ENCODE measurements at places on chromosomes 11 and 22.

DNA sequence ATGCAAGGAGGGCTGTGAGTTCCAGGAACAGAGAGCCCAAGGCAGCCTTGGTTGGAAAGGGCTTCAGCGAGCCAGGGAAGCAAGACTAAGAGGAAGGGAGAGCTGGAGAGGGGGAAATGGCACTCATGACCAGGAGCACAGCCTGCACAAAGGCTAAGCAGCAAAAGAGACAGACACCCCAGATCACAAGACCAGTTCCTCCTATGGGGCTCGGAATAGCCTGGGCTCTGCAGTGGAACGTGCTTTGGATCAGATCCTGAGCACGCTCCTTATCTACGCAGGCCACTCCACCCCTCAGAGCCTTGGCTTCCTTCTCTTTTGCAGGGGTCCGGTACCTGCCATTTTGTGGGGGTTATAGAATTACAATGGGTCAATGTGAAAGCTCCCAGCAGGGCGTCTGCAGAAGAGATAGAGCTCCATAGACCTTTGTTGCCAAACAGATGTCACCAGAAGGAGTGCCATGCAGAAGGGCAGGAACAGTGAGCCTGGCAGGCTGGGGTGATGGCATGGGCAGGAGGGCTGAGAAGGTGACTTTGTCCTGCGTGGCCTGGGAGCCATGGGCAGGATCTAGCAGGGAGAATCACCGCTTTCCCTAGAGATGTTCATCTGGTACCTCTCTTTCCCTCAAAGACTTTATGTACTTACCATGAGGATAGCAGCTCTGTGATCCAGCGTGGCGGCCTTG is 33.8 kb downstream of the ZC3H7B start:
- DNase-seq, result no peak

GRCh38 chr11:133525976-133526375 is 6.3 kb downstream of the OPCML start:
- no peak for DNase-seq

GRCh38 chr11:1105183-1105565 is 30.5 kb downstream of the MUC2 start:
- no peak for DNase-seq

GRCh38 chr11:125129316-125129993 is 18.0 kb upstream of the TMEM218 start:
- DNase-seq, result no peak

DNA sequence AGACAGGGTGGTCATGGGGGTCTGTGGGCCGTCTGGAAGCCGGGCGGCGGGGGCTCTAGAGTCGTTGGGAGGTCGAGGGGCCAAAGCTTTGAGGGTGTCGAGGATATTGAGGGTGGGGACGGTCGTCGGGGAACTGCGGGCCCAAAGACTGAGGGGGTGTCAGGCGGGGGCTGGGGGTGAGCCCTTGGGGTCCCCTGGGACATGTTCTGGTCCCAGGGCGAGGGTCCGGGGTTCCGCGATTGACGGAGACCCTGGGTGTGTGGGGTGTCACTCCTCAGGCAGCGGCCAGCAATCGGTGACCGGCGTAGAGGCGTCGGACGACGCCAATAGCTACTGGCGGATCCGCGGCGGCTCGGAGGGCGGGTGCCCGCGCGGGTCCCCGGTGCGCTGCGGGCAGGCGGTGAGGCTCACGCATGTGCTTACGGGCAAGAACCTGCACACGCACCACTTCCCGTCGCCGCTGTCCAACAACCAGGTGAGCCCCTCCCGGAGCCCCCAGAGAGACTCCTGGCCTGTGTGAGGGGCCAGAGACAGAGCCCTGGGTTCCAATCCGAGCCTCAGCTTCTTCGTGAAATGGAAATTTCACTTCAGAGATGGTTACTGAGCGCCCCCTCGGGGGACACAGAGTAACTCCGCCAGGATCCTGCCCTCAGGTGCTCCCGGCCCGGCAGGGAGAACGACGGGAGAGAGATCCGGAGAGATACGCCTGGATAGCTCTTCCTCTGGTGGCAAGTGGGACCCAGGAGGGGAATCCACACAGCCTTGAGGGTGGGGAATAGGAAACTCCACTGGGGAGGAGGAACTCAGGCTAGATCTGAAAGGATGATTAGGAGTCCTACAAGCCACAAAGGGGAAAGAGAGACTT is 714 bp downstream of the SDF2L1 start:
- DNase-seq, result no peak

DNA sequence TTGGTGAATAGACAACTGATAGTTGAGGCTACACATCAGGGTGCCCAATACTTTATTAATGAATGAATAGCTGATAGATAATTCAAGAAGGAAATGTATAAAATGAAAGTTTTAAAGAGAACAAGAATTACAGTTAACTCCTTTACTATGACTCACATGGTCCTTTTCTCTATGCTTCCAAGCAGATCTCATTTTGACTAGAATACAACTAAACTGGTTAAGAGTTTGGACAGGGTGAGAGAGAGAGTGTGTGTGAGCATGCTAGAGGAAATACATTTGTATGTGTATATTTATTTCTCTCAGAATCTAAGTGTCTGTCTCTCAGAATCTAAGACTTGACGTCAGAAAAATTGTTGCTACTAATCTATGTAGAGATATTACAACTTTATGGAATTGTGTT is 66.7 kb downstream of the SIK2 start:
- DNase-seq, result no peak

DNA sequence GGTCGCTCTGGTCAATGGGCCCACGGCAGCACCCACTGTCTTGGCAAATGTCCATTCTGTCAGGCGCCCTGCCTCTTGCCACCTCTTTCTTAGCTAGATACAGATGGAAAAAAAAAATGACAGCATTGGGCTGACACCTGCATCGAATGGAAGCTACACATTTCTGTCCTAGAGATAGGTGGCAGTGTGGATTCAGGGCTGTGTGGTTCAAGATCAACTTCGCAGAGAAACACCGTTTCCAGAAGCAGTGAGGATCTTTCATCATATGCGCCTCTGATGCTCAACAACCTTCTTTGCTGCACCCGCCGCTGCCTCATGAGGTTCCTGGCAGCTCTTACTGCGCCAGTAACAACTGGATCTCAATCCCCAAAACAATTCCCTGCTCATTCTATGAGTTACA is 236.3 kb downstream of the KIRREL3 start:
- no peak for DNase-seq

DNA sequence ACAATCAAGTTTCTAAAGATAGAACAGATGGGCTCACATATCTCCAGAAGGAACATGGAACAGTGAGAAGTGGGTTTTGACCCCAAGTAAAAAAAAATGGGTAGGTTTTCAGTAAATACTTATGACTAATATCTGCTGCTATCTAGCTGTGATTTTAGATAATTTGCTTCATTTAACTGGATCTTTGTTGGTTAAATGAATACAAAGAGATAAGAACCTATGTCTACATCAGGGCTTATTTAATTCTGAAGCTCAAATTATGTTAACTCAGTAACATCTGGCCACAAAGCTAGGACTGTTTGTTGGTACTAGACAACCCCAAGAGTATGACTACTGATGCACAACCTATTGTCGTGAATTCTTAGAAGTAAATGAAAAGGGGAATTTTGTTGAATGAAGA is 144.4 kb upstream of the SESN3 start:
- DNase-seq, result no peak

DNA sequence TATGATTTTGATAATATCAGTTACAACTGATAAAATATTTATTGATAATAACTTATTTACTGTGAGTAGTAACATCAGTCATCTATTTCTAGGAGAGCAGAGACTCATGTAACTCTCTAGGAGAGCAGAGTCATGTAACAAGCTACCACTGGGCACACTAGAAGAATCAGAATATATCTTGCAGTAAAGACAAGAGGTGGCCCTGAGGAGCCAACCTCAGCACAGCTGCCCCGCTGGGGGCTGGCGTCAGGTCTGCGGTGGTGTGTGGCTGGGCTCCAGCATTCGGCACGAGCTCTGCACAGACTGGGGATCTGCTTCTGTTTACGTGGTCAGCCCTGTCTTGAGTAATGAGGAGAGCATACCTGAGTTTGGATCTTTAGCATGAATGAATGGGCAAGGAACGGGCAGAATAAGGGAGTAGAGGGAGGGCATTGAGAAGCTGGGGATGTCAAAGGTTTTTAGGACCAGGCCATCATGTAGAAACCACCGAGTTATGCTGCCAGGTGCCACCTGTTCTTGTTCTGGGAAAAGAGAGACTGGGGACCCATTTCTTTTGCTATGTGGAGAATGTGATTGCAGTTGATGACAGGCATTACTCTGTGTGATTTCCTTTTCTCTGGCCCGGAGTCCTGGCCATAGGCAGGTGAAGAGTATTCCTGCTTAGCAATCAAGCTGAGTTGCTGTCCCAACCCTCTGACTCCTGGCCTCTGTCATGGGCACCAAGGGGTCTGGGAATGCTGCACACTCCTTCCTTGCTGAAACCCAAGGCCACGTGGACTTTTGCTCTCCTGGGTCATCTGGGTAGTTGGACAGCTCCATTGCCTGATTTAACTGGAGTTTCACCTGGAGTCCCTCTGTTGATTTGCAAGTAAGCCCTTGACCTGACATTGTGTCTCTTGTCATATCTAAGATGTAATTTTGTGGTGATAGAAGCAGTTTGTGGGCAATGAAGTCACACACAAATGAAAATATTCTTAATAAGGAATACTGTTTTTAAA is 50.9 kb upstream of the HEPHL1 start:
- no peak for DNase-seq

- no peak for DNase-seq
Measured at GRCh38 chr11:2363577-2364370, 13.3 kb upstream of the CD81 start.

GRCh38 chr11:113690619-113691569 is 15.2 kb downstream of the TMPRSS5 start:
- DNase-seq, result no peak

GRCh38 chr22:47071078-47071806 is 308.8 kb downstream of the TBC1D22A start:
- DNase-seq, result no peak

DNA sequence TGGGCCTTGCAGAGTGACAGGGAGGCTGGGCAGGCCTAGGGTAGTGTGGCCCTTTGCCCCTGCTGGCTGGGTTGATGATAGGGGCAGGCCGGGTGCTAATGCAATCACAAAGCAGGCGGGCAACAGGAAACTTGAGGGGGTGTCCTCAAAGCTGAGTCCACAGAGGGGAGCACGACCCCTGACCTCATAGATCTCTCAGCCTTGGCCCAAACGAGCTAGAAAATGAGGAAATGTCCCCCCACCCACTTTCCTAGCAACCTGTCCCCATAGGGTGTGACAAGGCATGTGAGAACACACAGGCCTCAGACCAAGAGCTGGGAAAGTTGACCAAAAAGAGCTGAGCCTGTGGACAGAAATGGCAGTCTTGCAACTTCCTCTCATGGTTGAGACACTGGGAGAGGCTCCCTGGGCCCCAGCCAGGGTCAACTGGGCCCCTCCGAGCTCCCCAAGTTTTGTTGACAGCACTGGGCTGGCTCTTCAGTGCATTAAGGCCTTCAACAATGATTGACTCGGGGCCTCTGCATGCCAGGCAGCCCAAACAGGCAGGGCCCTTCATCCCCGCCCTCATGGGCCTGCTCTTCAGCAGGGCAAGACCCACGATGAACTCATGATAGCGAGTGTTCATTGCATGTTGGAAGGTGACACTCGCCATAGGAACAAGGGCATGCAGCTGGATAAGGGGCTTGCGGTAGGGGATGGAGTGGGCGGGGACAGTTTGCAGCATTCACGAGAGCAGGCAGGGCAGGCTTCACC is 9.8 kb upstream of the SPI1 start:
- DNase-seq, result no peak

GRCh38 chr11:35274909-35275785 is 136.2 kb downstream of the CD44 start:
- DNase-seq, result no peak

DNA sequence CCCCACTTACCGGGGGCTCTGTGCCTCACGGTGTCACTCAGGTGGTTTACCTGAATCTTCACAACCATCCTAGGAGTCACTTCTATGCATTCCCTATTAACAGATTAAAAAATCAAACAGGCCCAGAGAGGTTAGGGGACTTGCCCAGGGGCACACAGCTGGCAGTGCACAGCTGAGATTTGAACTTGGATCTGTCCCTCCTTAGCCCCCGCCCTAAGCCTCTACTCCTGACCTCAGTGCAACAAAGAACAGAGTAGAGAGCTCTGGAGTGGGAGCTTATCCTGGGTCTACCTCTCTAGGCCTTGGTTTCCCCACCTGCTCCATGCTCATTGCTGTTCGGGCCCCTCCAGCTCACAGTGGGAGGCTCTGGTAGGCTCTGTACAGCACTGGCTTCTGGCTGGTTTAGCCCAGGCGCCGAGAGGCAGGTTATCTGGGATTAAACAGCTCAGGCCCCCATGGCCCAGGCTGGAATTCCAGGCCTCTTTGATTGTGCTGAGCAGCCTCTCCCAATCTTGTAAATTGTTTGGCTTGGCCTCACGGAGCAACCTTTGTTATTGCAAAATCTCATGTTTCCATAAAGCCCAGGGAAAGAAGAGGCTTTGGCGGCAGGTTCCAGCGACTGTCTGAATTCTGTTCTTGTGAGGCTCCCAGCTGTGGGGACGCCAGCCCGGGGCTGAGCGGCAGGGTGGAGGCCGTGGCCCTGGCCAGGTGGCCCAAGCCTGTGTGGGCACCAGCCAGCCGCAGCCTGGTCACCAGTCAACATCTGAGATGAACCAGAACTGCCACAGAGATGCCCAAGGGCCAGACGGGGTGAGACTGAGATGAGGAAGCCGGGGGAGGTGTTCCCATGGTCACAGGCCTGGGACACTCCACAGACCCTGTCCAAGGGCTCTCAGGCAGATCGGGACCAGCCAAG is 28.9 kb upstream of the SHISAL1 start:
- DNase-seq, result no peak

DNA sequence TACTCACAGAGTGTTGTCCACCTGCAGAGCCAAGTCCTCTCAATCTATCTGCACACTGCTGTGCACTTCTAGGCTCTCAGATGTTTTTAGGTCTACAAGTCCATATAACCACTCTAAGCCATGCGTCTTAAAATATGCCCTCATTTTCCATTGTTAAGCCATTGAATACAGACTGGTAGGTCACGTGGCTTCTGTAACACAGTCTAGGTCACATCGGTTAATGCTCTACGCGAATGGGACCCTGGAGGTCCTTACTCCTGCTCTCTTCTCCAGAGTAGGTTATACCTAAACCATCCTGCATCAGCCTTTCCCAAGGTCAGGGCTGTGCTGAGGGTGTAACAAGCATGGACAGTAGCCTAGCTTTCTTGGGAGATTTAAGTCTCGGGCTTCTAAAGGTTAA is 819 bp downstream of the JAML start:
- no peak for DNase-seq

DNA sequence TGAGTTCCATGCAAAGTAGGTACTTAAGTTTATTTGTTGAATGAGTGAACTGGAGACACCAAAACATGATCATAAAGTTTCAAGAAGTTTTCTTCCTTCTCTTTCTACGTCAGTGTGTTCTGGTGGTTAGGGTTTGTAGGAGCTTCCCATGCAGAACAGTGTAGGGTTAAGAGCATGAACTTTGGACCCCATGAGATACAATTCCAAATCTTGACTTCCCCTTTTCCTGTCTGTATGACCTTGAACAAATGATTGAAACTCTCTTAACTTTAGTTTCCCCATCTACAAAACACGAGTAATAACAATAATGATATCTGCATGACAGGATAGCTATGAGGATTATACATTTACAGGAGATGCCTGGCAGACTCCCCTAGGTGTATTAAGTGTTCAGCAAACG is 41.0 kb upstream of the TENM4 start:
- no peak for DNase-seq
